ENCODE measurements at places on chromosomes 5 and 9.

- no peak for DNase-seq
Observed at GRCh38 chr5:33417632-33418031, 23.1 kb upstream of the TARS1 start.

DNA sequence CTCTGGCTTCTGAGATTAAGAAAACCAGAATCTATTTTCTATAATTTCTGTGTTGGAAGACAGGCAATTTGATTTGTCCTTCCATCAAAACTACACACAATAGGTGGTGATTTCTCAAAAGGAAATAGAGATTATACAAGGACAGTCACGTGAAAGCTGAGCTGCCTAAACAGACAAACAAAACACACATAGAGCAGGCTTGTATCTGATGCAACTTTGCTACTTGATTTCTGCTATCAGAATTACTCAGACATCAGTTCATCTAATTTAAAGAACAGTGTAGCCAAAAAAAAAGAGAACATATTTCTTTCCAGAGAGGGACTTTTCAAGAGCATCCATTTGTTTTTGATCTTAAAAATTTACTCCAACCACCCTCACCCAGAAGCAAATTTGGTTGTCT is 2128.3 kb upstream of the C9orf72 start:
- DNase-seq, result no peak

GRCh38 chr9:16811987-16812685 is 58.3 kb downstream of the BNC2 start:
- DNase-seq, result no peak

- no peak for DNase-seq
Observed at GRCh38 chr5:174796711-174797192, 72.4 kb downstream of the MSX2 start.

DNA sequence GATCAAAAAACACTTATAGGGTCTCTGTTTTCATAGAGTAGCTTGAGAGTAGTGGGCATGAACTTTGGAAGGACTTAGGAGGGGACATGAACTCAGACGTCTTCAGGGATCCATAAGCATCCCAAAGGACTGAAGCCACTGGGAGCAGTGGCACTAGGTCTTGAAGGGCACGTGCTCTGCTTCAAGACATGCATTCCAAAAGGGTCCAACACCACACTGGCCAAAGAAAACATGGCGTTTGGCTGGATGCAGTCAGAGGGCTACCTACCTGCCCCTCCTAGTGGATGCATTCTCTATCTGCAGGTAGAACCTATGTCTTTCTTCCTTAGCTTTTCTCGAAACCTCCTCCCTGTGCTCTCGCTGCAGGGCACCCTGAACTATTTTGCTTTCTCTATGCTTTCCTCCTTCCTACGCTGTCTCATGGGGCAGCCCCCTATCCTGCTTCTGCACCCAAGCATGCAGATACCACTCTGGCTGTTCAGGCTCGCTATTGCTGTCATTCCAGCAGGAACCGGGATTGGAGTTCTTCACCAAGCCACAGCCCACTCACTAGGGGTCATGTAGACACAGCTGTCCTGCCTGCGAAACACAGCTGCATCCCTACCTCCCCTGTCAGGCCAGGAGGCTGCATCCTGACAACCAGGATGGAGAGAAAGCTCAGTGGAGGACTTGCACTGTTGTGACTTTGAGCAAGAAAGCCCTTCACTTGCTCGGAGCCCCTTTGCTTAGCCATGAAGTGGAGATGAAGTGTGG is 11.9 kb downstream of the FAM240B start:
- no peak for DNase-seq

GRCh38 chr5:149117970-149118369 is 23.3 kb upstream of the ABLIM3 start:
- no peak for DNase-seq
